ENCODE measurements at places on chromosomes 4 and X.

DNA sequence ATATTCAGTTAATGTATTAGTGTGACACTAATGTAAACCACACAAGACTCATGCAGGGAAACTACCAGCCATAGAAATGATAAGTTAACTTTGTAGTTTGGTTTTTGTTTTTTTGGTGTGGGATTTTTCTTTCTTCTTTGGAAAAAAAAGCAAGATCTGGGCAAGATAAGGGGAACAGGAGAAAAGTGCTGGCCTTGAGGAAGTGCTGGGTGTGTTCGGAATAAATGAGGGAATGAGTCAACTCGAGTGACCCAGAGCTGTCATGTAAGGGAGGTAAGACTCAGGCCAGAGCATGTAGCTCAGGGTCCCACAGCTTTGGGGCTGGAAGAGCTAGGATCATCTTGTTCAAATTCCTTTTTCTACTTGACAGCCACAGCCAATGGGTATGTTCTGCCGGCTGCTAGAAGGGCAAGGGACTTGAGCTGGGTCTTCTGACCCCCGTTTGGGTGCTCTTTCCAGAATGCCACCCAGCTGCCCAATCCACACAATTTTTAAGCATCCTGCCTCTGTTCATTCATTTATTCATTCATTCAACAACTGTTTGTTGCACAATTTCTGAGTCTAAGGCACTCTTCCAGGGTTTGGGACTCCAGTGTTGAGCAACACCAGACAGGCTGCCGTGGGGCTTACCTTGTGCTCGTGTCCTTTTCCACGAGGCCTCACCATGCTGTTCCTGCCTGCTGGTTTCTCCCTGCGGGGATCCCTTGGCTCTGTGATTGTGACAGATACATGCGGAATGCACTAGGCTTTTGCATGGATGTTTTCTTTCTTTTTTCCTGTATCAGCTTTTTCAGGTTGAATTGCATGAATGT, 54.5 kb downstream of the CLDN34 start:
- no peak for DNase-seq

DNA sequence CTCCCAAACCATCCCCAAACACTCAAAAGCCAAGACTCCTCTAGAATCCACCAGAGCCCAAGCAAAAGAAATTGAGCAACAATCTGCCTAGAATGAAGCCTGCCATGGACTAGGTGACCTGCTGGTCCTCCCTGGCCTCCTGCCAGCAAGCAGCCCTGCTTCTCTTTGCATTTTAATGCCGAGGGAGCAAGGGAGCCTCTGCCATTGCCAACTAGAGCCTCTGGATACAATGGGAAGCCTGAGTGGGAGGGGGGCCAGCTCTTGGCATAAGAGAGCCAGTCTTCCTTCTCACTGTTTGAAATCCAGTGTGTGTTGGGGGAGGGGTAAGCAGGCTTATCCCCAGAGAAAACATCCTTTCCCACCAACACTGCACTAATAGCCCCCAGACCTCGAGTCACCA, 1.5 kb upstream of the GDPD2 start:
- DNase-seq = no peak

DNA sequence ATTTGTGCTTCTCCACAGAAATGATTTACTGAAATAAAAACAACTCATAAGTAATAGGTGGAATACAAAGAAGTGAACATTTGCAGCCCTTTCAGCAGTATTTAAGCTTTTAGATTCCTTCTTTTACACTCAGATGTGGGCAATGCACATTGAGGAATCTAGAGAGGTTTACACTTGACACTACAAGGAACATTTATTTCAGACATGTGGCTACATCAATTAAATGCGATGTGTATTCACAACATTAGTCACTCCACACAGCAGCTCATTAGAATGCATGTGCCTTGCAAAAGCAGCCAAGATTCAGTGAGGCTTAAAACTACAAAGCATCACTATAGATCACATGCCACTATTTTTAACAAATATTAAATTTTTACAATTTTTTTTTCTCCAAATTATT, 480.7 kb downstream of the INPP4B start:
- no peak for DNase-seq

GRCh38 chr4:81505726-81506125, 34.0 kb upstream of the RASGEF1B start:
- DNase-seq = no peak

GRCh38 chr4:95637043-95637600, 88.3 kb upstream of the UNC5C start:
- DNase-seq = peak; percentile 15

DNA sequence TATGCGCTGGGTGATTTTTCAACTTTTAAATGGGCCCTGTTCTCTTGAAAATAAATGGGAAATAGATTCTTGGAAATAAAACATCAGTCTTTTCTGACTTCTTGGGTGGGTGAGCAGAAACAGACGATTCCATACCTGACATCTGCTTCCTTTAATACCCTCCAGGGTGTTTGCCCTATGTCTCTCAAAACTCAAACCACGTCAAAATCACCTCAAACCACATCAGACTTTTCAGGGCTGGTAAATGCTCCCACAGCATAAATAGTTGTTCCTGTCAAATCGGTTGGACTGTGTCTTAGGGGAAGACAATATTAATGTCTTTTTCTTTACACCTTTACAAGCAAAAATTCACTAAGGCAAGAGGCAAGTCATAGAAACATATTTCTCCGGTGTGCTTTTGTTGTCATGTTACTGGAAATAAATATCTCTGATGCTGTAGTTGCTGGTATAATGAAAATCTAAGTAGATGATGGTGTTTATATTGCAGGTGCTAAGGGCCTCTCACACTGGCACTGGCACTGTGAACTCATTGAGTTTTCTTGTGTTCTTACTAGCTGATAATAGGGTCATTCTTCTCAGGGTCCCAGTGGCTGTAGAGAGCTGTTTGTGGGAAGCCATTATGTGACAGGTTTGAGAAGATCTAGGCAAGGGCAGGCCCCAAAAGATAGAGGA, 380.4 kb downstream of the RAPGEF2 start:
- no peak for DNase-seq

- DNase-seq = no peak
These were observed 349.4 kb downstream of the ARHGAP10 start for GRCh38 chr4:148081267-148081666.

- DNase-seq = peak; percentile 7
These were observed 2521.4 kb downstream of the ARAP2 start for GRCh38 chr4:33722800-33723516.

- no peak for DNase-seq
These were observed 167.1 kb downstream of the DHX15 start for GRCh38 chr4:24417206-24417605.

DNA sequence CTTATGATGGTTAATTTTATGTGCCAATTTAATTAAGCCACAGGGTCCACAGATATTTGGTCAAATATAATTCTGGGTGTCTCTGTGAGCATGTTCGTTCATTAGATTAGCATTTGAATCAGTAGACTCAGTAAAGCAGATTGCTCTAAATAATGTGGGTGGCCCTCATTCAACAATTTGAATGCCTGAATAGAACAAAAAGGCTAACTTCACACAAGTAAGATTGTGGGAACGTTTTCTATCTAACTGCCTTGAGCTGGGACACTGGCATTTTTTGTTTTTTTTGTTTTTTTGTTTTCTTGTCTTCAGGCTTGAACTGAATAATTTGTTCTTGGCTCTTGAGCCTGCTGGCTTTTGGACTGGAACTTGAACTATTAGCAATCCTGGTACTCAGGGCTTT, 292.4 kb upstream of the SPANXN4 start:
- no peak for DNase-seq

GRCh38 chr4:69523385-69524132, 27.9 kb upstream of the UGT2B4 start:
- DNase-seq = no peak

DNA sequence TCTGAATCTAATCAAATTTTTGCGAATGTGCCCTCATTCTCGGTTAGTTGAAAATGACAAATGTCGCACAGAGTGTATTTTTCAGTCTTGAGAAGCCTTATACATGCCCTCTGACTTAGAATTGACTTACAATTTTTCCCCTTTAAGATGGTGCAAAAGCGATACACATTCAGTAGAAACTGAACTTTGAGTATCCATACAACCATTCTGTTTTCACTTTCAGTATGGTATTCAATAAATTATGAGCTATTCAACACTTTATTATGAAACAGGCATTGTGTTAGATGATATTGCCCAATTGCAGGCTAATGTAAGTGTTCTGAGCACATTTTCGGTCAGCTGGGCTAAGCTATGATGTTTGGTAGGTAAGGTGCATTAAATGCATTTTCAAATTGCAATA, 43.4 kb downstream of the SLC9A7 start:
- DNase-seq = no peak

Measured in NCI-H526 (cell line).